ENCODE measurements at places on chromosomes 3 and 15. TPM values are rescaled to one million over a fixed set of nuclear protein-coding genes. Genes with fewer than 3 reads are reported as not detected.
A peak's percentile ranks its signal among the peaks of the same experiment; 100 is the strongest.

The GALNT15 gene
- total RNA-seq = not detected

The TBL1XR1 gene
- total RNA-seq = 158 TPM

The SNTN gene
- not detected for total RNA-seq

The ADAMTS17 gene
- 0.99 TPM for total RNA-seq

The CRBN gene
- 45.4 TPM for total RNA-seq

The DTWD1 gene
- total RNA-seq = 14.3 TPM

The EPB42 gene
- total RNA-seq = not detected

The ANKUB1 gene
- total RNA-seq = not detected

The PRKCI gene
- 27.0 TPM for total RNA-seq

The DUT gene
- total RNA-seq = 518 TPM

The THPO gene
- total RNA-seq = not detected

DNA sequence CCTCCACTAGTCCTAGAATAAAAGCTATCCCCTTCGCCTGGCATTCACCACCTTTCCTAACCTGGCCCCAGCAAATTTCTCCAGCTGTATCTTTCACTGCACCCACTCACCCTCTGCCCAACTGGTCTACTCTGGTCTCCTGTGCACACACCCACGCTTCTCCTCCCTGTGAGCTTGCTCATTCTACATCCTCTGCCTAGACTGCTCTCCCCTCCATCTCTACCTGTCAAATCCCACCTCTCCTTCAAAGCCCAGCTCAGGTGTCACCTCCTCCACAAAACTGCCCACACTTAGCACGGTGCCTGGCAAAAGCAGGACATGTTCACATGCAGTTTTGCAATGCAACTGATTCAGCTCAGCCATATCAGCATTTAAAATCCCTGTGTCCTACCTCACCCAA is 45.8 kb upstream of the NTRK3 start:
- H3K27me3 ChIP-seq = peaks cover 7% of the 10 kb centered on the region
- no peaks in the 10 kb centered on the region for H3K4me1 ChIP-seq
- H3K36me3 ChIP-seq = no peaks in the 10 kb centered on the region
- no peak overlapping the region for H3K4me3 ChIP-seq
- no peak for DNase-seq
- no peak overlapping the region for H3K27ac ChIP-seq

- no peak overlapping the region for H3K4me3 ChIP-seq
- peaks cover 26% of the 10 kb centered on the region for H3K27me3 ChIP-seq
- no peaks in the 10 kb centered on the region for H3K36me3 ChIP-seq
- peaks cover 7% of the 10 kb centered on the region for H3K4me1 ChIP-seq
These were observed 187.4 kb downstream of the OPA1 start for GRCh38 chr3:193780397-193780796.

DNA sequence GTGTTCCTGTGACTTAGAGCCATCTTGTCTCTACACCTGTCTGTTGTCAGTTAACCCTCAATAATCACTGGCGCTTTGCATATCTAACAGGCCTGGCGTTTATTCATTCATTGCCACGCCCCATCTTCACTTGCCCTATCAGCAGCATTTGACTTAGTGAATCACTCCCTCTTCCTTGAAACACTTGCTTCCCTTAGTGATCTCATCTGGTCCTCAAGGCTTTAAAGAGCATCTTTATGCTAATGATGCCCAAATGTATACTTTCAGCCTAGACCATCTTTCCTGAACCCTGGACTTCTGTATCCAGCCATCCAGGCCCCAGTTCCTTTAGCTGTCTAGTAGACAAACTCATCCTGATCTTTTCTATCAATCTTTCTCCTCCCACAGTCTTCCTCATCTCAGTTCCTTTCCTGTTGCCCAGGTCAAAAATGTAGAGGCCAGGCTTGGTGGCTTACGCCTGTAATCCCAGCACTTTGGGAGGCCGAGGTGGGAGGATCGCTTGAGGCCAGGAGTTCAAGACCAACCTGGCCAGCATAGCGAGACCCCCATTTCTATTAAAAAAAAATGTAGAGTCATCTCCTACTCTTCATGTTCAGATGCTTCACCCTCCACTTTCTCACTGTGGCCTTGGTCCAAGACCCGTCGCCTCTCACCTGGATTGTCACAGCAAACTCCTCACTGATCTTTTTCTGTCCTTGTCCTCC is 1.4 kb upstream of the IGDCC4 start:
- DNase-seq = no peak
- peaks cover 10% of the 10 kb centered on the region for H3K4me1 ChIP-seq
- H3K4me3 ChIP-seq = no peak overlapping the region
- peaks cover 1% of the 10 kb centered on the region for H3K36me3 ChIP-seq

- no peak for DNase-seq
- no peak overlapping the region for H3K4me3 ChIP-seq
- H3K4me1 ChIP-seq = peaks cover 19% of the 10 kb centered on the region
- H3K27me3 ChIP-seq = no peaks in the 10 kb centered on the region
- H3K27ac ChIP-seq = no peak overlapping the region
These were observed 55.1 kb downstream of the GPR160 start for GRCh38 chr3:170092907-170093306.

GRCh38 chr15:40927495-40927872 is 1.7 kb upstream of the DLL4 start:
- H3K27ac ChIP-seq = no peak overlapping the region
- H3K27me3 ChIP-seq = peaks cover 58% of the 10 kb centered on the region
- H3K4me3 ChIP-seq = no peak overlapping the region
- H3K36me3 ChIP-seq = no peaks in the 10 kb centered on the region

- peaks cover 4% of the 10 kb centered on the region for H3K27me3 ChIP-seq
- H3K36me3 ChIP-seq = peaks cover 2% of the 10 kb centered on the region
- H3K4me1 ChIP-seq = peaks cover 43% of the 10 kb centered on the region
- no peak for DNase-seq
- no peak overlapping the region for H3K4me3 ChIP-seq
These were observed 214.1 kb downstream of the SHQ1 start for GRCh38 chr3:72634128-72634527.

GRCh38 chr3:5456199-5456598 is 268.7 kb downstream of the EDEM1 start:
- no peaks in the 10 kb centered on the region for H3K27me3 ChIP-seq
- no peaks in the 10 kb centered on the region for H3K4me1 ChIP-seq
- DNase-seq = no peak
- no peak overlapping the region for H3K27ac ChIP-seq

DNA sequence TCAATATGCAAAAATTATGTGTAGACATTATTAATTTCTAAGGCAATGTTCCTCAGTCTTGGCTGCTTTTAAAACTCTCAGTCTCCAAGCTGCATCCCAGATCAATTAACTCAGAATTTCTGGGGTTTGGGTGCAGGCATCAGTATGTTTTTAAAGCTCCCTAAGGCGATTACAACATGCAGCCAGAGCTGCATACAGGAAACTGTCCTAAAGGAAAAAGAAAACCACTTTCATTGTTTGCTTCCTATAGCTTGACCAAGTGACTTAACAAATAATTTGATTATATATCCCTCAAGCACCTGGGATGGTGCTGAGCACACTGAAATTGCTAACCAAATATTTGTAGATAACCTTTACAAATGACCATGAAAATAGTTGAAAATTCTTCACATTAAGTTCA is 194.7 kb downstream of the DTWD1 start:
- H3K36me3 ChIP-seq = no peaks in the 10 kb centered on the region
- no peak overlapping the region for H3K27ac ChIP-seq
- H3K27me3 ChIP-seq = peaks cover 4% of the 10 kb centered on the region
- DNase-seq = no peak

- H3K27ac ChIP-seq = no peak overlapping the region
- H3K36me3 ChIP-seq = no peaks in the 10 kb centered on the region
- H3K4me1 ChIP-seq = peaks cover 4% of the 10 kb centered on the region
- DNase-seq = peak; percentile 71
- H3K27me3 ChIP-seq = no peaks in the 10 kb centered on the region
- H3K4me3 ChIP-seq = no peak overlapping the region
These were observed 12.3 kb downstream of the CPNE9 start for GRCh38 chr3:9715764-9716437.

- H3K27ac ChIP-seq = peak overlapping the region; percentile 94
- peaks cover 34% of the 10 kb centered on the region for H3K36me3 ChIP-seq
- peak overlapping the region; percentile 84 for H3K4me3 ChIP-seq
- no peak for DNase-seq
- no peaks in the 10 kb centered on the region for H3K27me3 ChIP-seq
These were observed 515 bp upstream of the EIF3J start for GRCh38 chr15:44536302-44536961.

DNA sequence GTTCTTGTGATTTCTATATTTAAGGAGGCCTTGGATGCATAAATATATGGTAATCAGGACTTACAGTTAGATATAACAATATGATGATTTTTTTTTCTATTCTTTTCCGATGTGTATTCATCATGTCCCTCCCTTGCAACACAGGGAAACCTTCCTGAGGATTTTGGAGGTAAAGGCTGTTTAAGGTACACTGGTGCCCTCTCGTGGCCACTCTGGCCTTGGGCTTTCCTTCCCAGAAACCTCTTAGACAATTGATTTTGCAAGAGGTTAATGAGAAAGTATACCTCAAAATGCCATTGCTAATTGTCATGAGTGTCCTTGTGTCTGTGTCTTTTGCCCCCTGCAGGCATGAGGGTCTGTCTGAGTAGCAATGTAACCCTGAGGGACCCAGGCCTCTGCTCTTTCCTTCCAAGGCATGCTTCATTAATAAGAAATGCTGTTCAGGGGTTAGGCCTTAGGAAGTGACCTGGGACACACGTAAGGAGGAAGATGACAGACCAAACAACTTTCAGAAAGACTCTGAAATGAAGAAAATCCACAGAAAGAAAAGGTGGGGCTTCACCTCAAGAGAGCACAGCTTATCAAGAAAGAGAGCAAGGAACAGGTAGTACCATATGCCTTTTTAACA is 70.3 kb upstream of the PPP2R3A start:
- no peaks in the 10 kb centered on the region for H3K27me3 ChIP-seq
- H3K4me3 ChIP-seq = no peak overlapping the region
- no peaks in the 10 kb centered on the region for H3K4me1 ChIP-seq
- DNase-seq = peak; percentile 57

DNA sequence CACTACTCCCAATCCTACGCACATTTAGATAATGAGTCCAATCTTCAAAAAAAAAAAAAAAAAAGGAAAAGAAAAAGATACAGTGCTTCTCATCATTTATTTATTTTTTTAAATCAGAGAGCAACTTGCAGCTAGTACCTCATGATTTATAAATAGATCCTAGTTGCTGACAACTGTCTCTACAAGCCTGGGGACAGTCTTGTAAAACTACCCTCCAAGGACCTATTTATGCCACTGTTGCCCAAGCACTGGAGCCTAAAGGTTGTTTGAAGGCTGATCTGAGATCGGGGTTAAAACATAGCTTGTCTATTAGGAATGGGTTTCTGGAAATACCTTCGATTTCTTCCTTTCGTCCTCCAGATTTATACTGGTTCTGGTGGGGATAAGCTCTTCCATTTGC is 14.7 kb downstream of the GABRR3 start:
- H3K27ac ChIP-seq = no peak overlapping the region
- no peak for DNase-seq
- H3K27me3 ChIP-seq = no peaks in the 10 kb centered on the region

DNA sequence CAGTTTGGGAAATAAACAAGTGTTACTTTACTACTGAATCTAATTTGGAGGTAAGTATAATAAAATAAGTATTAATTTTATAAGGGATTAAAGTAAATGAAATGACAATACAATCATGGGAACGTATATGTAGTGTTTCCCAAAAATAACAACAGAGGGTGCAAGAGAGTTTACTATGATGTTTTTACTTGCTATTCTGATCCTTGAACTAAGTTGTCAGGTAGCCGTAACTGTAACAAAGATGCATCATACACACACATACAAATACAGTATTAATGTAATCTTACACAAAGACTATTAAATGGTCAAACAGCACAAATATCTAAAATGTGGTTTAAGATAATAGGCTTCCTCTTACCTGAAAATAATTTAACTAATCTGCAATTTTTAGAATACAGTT is 311.4 kb downstream of the TBC1D5 start:
- H3K27ac ChIP-seq = no peak overlapping the region
- H3K27me3 ChIP-seq = no peaks in the 10 kb centered on the region

- no peak overlapping the region for H3K27ac ChIP-seq
- H3K4me1 ChIP-seq = no peaks in the 10 kb centered on the region
- H3K27me3 ChIP-seq = peaks cover 4% of the 10 kb centered on the region
- H3K36me3 ChIP-seq = no peaks in the 10 kb centered on the region
- no peak for DNase-seq
These were observed 3.1 kb upstream of the FAM240A start for GRCh38 chr3:46609212-46609721.

DNA sequence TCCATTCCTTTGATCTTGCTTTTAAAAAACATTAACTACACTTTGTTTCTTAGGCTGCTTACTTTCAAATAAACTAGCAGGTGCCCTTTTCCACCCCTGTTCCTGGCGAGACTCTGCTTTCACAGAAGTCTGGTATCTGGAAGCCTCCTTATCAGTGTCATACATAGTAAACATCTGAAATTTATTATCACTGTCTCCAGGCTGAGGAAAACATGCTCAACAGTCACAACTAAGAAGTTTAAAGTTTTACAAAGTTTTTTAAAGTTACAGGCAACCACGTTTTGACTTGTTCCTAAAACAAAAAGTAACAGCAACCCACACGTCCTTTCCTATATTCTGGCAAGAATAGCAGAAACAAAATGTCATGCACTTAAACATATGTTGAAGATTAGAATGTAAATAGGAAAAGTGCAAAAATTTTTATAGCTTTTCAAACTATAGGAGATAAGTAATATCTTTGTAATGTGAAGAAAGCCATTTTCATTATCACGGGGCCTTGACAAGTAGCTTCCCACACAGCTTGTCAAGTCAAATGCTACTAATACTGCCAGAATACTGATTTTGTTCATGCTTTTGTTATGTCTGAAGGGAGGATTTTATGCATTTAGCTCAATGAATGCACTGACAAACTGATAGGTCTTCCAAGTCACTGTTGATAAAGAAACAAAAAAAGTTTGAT is 275.2 kb upstream of the KCNMB2 start:
- H3K4me1 ChIP-seq = no peaks in the 10 kb centered on the region
- H3K4me3 ChIP-seq = no peak overlapping the region
- H3K36me3 ChIP-seq = no peaks in the 10 kb centered on the region

DNA sequence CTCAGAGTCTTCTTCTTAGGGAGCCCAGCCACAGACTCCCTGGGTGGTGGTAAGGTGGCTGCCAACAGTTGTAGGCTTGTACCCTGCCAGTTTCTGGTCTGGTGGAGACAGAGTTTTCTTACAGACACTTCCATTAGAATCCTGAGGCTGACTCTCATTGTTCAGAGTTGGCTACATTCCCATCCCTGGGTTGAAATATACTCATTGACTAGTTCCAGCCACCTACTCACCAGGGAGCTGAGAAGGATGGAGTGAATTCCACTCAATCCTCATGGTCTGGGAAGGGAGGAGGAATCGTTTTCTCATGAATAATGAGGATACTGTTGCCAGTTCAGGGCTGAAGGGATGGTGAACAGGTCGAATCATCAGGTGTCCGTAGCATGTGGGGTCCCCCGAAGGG is 226.5 kb upstream of the PROK2 start:
- peaks cover 14% of the 10 kb centered on the region for H3K4me1 ChIP-seq
- no peaks in the 10 kb centered on the region for H3K36me3 ChIP-seq
- DNase-seq = no peak
- peaks cover 12% of the 10 kb centered on the region for H3K27me3 ChIP-seq
- no peak overlapping the region for H3K4me3 ChIP-seq
- no peak overlapping the region for H3K27ac ChIP-seq

DNA sequence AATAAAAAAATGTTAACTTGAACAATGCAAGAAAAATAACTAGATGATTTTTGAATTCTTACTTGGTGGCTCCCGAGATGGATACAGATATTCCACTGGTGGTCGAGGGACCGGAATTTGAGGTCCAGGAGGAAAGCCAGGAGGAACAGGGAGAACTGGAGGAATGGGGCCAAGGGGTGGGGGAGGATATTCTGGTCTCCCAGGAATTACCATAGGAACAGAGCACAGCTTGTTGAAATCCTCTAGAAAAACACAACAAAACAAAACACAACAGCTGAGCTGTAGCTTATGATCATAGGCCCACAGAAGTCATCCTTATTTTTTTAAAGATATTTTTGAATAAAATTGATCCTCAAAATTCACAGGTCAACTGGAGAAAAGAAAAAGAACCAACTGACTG is 129.4 kb downstream of the FBN1 start:
- DNase-seq = no peak
- H3K27ac ChIP-seq = no peak overlapping the region
- no peaks in the 10 kb centered on the region for H3K27me3 ChIP-seq
- no peaks in the 10 kb centered on the region for H3K36me3 ChIP-seq
